NCI-H2081 (cell line): ENCODE measurements at places on chromosomes 16 and 17.

DNA sequence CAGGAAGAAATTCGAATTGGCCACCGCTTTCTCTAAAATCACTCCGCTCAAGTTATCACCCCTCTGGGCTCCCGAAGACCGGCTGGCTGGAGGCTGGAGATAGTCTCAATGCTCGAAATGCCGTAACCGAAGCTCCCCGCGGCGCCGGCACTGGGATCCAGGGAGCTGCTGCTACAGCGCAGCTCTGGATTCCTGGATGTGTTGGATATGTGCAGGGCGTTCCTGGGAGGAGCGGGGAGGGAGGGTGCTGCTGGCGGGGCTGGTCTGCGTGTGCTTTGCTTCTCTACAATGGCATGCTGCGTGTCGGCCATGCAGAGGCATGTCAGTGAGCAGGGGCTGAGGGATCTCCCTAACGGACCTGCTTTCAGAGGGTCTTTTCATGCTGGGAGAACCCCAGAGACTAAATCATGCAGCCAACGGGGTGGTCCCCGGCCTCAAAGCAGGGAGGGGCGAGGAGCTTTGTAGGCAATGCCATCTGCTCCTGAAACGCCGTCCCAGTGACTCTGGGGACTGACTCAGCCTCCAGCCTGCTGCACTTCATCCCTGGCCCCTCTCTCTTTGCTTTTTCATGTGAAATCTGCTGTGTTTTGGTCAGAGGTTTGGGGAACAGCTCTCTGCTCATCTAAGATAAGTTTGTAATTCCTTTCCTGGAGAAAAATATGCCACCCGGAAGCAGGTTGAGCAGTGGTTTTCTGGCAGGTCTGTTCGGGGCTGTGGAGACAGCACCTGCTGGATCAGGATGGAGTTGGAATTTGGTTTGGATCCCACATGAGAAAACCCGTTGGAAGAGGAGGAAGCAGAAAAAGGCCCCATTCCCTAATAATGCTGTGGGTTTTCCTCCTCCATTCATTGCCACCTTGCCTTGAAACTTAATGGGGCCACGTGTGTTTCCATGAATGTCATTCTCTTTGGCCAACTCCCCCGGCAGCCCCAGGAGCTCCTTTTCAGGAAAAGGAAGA lies 311.4 kb downstream of the SEC14L1 start:
- DNase-seq, result no peak

DNA sequence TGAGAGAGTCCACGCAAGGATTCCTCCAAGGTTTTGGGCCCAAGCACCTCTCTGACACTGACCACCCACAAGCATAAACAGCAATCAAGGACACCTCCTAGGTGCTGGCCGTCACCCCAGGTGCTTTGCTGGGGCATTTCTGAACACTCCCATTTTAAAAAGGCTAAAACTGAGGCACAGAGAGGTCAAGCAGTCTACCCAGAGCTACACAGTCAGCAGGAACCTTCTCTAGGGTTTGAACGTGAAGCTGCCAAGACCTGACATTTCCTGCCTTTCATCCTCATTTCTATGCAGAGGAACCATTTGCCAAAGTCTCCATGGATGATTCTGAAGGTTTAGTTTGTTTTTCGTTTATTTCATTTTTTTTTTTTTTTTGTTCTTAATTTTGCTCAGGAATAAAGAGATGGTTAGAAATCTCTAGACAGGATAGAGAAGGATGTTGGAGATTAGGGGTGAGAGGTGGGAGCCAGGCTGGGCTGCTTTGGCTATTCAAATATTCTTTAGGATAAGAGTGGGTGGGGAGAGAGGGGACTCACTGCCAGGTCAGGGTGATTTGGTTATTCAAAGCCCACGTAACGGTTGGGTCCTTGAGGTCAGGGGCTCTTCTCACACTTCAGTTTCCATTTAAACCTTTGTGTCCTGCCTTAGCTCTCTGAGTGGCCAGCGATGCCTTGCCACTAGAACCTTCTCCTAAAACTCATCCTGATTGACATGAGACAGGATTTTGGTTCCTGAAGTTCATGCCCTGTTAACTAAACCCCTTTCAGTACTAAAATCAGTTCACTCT lies 6.2 kb downstream of the PLCG2 start:
- DNase-seq, result no peak

DNA sequence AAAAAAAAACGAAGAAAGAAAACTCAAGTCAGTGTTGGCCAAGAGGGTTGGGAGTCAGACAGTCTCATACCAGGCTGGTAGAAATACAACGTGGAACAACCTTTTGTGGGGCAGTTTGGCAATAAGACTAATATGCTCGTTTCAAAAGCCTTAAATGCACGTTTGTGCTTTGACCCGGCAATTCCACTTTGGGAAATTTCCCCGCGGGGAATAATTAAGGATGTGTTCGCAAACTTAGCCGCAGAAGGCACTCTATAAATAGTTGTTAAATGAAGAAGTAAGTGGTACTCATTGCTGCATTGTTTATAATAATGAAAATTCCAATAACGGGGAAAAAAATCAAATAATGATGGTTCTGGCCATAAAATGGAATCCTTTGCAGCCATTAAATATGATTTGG lies 664.8 kb upstream of the EEF2KMT start:
- no peak for DNase-seq

- no peak for DNase-seq
Observed at GRCh38 chr17:31672161-31672819, 186.8 kb downstream of the COPRS start.

DNA sequence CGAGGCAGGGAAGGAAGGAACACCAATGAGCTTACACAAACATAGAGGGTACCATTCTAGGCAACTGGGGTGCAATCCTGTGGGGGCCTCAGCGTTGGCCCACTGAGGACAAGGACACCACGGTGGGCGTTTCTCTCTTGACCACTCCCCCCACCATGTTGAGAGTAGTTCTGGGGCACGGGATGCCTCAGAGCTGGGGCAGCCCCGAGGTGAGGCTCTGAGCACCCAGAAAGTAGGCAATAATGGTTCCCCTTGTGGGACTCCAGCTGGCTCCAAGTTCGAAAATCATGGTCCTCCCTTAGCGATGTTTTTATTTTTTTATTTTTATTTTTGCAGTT lies 5.1 kb downstream of the PRSS21 start:
- DNase-seq, result no peak

GRCh38 chr16:89407925-89408300 lies 82.4 kb downstream of the ANKRD11 start:
- DNase-seq, result no peak

GRCh38 chr17:197352-197751 lies 15.9 kb upstream of the DOC2B start:
- DNase-seq, result no peak

DNA sequence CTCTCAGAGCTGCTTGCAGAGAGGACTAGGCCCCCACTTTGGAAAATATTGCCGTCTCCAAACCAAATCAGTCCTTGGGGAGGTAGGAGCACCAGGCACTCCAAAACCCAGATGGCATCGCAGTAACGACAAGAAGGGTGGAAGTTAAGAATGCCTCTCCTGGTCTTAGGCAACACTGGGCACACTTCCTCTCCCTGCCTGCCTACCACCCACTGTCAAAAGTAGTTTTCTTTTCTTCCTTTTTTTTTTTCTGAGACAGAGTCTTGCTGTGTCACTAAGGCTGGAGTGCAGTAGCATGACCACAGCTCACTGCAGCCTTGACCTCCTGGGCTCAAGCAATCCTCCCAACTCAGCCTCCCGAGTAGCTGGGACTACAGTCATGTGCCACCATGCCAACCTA lies 47.2 kb downstream of the SRL start:
- no peak for DNase-seq
